ENCODE measurements at places on chromosomes 1 and 21.

GRCh38 chr1:111615870-111616715 is 3.5 kb upstream of the RAP1A start:
- no peak for DNase-seq

- DNase-seq: no peak
Measured at GRCh38 chr21:32173121-32173724, 105.6 kb downstream of the MIS18A start.

- no peak for DNase-seq
Measured at GRCh38 chr1:36108314-36108713, 16.7 kb downstream of the COL8A2 start.

- no peak for DNase-seq
Measured at GRCh38 chr1:240404286-240404685, 207.7 kb downstream of the GREM2 start.

DNA sequence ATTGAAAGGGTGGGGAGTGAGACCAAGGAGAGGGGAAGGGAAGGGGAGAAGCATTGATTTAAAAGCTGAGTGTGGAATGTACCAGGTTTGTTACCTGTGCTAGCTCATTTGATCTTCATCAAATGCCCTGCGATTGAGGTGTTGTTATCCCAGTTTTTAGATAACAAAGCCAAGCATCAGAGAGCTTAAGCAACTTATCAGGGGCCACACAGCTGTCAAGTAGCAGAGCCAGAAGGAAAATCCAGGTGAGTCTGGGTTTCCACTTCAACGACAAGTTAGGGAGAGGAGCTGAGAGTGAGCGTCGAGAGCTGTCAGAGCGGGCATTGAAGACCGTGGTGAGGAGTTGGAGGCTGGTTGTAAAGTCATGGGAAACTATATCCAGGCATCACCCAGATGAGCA is 146.9 kb upstream of the IRF2BP2 start:
- DNase-seq: no peak

GRCh38 chr1:184935920-184936798 is 38.1 kb downstream of the NIBAN1 start:
- DNase-seq: no peak

DNA sequence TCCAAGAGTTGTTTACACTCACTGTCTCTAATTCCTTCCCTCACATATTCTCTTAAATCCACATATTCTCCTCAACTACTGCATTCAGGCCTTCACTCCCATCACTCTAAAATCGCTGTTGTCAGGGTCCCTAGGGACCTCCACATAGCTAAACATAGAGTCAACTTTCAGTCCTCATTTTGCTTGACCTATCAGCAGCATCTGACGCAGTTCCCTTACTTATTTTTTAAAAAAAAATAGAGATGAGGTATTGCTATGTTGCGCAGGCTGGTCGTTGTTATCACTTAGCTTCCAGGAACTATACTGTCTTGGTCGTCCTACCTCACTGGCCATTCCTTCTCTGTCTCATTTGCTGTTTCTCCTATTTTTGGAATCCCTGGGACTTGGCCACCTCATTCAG is 11.7 kb upstream of the PLEKHO1 start:
- DNase-seq: no peak

DNA sequence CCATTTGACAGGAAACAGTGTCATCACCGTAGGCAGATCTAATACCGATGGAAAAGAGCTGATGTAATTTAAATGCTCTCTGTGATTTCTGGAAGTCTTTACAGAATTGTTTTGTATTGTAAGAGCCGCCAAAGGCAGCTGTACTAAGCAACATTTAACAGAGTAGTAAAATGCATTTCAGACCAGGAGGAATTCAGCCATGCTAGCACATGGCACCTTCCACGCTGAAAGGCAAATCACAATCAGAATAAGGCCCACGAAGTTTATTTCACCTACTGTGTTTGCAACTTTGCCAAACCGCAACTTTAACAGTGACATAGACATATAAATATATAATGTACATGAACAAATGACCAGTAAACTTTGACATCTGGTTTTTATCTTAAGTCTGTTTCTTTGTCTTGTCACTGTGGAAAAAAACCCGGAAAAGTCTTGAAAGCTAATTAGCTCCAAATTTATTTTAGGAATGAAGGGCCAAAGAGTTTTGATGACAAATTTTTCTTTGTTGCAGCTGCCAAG is 26.1 kb upstream of the DISC1 start:
- no peak for DNase-seq

GRCh38 chr1:14756589-14757285 is 158.3 kb downstream of the KAZN start:
- no peak for DNase-seq

GRCh38 chr1:229643996-229644745 is 18.1 kb downstream of the URB2 start:
- DNase-seq: no peak

DNA sequence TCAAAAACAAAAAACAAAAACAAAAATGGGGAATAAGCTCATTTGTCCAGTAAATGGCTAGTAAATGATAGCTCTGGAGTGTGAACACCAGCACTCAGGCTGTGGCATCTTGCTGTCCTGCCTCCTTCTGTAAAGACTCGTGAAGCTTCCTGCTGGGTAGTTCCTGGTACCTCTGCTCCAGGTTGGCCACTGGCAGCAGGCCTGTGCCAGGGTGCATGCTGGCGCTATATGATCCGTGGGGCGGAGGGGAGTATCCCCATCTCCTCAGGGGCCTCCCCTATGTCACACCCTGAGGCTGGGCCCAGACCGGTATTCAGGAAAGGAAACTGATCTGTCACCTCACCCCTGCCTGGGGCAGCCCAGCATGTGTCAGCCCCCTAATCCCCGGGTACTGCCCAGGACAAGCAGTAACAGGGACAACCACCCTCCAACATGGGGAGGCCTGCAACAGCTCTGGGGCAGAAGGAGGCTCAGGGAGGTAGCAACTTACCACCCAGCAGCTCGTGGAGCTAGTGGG is 14.1 kb downstream of the ALPL start:
- DNase-seq: no peak

- DNase-seq: no peak
Measured at GRCh38 chr1:40425198-40425597, 25.1 kb upstream of the ZFP69B start.

- DNase-seq: no peak
Measured at GRCh38 chr1:7299994-7300393, 471.1 kb upstream of the VAMP3 start.

DNA sequence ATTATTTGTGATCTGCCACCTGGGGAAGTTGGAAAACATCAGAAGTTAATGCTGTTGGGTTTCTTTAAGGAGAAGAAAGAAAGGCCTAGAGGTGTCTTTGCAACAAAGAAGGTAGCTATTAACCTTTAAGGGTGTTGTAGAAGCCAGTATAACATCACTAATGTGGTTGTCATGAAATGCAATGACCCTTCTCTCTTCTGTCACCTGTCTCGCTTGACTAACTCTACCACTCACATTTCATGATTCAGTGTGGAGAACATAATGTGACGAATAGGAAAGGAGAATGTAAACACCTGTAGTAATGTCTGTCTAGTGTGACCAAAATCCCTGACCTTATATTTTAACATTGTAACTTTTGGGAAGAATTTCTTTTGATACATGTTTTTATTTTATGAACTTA is 211.7 kb upstream of the UBE2U start:
- DNase-seq: no peak

DNA sequence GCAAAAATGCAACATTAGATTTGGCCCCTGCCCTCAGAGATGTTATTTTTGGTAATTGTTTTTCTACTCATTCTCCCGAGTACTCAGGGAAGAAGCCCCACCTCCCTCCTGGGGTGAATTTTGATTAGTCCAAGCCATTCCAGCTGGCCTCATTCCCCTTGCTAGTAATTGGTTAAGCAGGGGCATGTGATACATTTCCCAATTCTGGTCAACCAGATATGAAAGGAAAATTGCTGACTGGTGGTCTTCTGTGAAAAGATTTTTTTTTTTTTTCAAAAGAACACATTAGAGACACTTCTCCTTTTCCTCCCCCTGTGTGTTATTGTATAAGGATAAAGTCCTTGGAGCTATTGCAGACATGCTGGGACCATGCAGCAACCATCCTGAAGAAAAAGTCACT is 71.1 kb upstream of the AKT3 start:
- DNase-seq: no peak

GRCh38 chr1:87915771-87916170 is 587.1 kb downstream of the LMO4 start:
- DNase-seq: no peak

GRCh38 chr21:16309250-16309971 is 579.6 kb downstream of the USP25 start:
- DNase-seq: peak; percentile 25

GRCh38 chr1:221451741-221452140 is 290.1 kb downstream of the DUSP10 start:
- DNase-seq: no peak

DNA sequence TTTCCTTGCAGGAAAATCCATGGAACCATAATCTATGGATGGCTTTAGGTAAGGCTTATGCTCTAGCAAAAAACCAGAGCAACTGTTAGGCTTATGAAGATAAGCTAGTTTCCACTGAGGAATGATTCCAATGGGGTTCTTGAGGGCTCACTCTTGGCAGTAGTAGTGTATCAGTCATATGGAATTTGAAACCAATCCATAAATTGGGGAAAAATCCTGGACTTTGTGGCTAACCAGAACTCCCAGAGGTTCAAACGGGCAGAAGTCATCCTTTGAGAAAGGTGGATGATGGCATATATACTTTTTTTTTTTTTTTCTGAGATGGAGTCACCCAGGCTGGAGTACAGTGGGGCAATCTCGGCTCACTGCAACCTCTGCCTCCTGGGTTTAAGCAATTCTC is 54.2 kb upstream of the ATF3 start:
- DNase-seq: no peak

- DNase-seq: no peak
Measured at GRCh38 chr1:34779962-34780361, 1.1 kb upstream of the GJB3 start.

DNA sequence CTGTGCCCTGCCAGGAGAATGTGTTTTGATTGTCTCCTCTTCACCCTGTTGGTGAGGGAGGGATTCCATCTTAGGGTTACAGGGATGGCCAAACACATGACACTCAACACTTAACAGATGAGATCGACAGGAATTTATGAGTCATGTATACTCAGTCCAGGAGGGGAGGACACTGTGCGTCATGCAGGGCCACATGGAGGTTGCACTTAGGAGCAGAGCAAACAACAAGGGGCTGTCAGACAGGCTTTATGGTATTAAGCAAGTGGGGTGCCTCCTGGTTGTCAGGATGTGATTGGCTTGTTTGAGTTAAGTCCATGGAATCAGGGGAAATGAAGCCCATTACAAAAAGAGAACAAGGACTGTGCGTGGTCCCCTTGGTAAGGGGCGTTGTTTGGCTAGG is 26.9 kb downstream of the EDARADD start:
- DNase-seq: no peak

- DNase-seq: peak; percentile 11
Measured at GRCh38 chr1:7886405-7886745, 33.5 kb upstream of the UTS2 start.

DNA sequence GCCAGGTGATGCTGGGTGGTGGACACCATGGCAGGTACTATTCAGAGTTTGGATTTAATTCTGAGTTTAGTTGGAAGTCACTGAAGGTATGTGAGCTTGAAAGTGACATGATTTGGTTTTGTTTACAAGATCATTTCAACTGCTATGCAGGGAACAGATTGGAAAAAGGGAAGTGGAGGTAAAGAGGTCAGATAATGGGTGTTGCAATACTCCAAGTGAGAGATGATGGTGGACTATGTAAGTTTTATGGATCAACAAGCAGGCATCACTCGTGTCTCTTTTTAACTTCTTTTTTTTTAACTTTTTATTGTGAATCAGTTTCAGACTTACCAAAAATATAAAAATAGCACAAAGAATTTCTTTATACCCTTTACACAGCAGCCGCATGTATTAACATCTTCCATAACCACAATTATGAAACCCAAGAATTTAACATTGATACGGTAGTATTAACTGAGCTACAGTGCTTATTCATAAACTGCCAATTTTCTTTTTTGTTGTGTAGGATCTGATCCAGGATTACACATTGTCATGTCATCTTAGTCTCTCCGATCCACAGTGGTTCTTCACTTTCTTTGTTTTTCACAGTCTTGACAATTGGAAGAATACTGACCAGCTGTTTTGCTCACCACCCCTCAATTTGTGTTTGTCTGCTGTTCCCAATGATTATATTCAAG is 24.9 kb upstream of the NHLH2 start:
- no peak for DNase-seq

DNA sequence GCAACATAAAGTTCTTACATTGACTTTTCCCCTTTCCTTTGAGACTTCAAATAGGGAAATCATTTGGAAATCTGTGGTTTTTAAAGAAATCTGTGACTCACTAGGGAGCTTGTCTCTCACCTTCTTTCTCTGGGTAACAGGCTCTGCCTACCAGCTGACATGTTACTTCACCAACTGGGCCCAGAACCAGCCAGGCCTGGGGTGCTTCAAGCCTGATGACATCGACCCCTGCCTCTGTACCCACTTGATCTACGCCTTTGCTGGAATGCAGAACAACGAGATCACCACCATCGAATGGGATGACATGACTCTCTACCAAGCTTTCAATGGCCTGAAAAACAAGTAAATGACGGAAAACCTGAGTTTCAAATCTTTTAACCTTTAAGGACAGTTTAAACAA is 9.2 kb upstream of the CHIA start:
- no peak for DNase-seq

GRCh38 chr1:230759369-230760065 is 12.3 kb downstream of the CAPN9 start:
- DNase-seq: no peak

DNA sequence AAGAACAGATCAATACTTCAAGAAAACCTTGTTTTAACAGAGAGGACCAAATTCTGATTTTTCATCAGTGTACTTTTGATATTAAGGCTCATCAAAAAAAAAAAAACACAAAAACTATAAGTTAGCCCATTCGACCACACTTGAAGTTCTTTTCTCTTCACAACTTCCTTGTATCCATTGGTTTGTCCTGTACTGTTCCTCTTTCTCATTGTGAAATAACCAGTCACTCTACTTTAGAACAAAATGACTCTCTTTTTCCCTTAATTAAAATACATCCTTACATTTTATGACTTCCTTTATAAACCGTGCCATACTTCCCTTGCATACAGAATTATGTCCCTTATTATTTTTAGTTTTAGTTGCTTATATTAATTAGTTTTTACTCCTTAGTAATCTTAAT is 8.4 kb downstream of the QSOX1 start:
- DNase-seq: no peak

- no peak for DNase-seq
Measured at GRCh38 chr1:47374501-47374900, 40.9 kb downstream of the CMPK1 start.

- DNase-seq: no peak
Measured at GRCh38 chr1:89179343-89179742, 3.5 kb upstream of the GBP7 start.

DNA sequence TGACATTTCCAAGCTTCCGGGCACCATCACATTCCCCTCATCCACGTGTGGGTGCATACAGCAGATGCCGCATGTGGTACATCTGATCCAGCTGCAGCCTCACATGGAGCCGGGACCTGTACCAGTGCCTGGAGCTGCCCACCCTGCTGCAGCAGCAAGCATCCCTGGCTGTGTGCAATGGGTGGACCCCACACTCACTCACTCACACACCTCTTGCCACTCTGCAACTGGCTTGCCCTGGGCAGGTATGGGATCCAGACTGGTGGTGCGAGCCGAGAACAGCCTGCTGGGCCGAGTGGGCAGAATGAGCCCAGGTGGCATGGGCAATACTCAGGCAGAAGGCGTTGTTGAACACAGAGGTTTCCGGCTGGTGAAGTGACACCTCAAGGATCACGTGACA is 75.0 kb downstream of the DPYD start:
- no peak for DNase-seq

GRCh38 chr1:44572572-44572879 is 101.8 kb downstream of the TMEM53 start:
- DNase-seq: no peak
